ENCODE measurements at places on chromosomes 3 and 15.

GRCh38 chr15:45259796-45260195 is 7.8 kb downstream of the SLC28A2 start:
- DNase-seq: no peak

- no peak for DNase-seq
Measured at GRCh38 chr15:36884518-36884875, 215.9 kb downstream of the MEIS2 start.

GRCh38 chr3:69784954-69785514 is 45.8 kb downstream of the MITF start:
- no peak for DNase-seq

DNA sequence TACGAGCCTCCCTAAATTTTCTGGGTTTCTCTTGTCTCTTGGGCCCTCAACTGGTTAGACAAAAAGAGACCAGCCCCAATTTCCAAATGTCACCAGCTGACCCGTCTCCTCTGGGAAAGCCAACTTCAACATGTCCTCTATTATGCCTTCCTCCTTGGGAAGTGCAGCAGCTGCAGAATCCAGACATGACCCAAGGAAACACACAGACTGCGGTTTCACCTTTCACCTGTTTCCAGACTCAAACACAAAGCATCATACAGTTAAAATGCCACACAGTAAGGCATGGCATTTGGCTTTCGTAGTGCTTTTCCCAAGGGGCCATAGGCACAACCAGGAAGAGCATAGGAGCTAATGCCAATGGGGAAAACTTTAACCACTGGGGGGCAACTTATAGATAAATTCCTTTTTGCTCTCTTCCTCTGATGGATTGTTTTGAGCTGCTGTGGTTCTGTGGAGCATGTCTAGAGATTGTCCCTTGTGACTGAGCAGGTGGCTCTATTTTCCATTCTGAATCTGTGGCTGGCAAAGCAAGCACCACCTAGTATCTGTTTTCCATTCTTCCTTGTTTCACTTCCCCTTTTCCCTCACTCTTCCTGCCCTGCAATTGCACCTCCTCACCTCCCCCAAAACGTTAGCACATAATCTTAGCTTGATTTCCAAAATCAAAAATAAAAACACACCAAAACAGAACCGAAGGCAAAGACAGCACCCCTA is 49.3 kb downstream of the HHLA2 start:
- no peak for DNase-seq

DNA sequence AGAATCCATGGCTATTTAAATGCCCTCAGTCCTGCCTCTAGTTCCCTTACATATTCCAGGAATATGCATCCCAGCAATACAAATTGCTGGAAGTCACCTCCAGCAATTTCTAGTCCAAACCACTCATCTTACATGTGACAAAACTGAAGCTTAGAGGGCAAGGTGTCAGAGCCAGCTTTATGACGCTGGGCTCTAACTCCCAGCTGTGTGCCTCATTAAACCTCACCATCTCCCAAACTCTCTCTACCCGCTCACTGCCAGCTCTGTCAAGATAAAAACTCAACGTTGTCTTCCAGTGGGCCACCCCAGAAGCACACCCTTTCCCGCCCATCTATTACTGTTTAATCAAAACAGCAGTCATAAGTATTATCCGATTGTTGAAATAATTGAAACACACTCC is 7.9 kb downstream of the TNIK start:
- DNase-seq: no peak

DNA sequence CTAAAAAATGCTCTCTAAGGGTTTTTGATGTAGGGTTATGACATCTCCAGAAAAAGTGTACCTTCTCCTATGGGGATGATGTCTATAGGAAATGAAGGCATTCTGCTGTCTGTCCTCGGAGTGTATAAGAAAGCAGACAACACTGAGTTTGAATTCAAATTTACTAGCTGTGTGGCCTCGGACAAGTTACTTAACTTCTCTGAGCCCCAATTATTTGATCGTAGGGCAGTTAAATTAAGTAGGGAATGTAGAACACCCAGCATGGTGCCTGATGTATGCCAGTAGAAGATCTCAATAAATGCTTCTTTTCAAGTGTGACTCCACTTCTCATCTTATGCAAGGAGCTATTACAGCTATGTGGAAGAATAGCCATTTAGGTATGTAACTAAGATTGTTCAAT is 184.6 kb downstream of the CPNE4 start:
- DNase-seq: no peak

- no peak for DNase-seq
Measured at GRCh38 chr3:130528120-130528519, 11.1 kb downstream of the COL6A6 start.

DNA sequence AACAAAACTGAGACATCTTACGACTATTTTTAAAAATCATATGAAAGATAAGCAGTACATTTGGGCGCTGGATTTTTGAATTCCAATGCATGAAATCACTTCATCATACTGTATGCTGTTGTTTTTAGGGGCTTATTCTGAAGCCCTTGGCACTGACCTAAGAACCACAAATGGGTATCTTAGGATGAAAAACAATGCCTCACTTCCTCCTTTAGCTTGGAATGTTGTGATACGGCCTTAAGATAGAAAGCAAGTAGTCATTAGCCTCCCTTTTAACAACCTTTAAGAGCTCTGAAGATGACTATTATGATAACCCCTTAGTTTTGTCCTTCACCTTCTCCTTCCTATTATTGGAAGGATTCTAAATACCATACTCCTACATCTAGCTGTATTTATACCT is 289.8 kb downstream of the ARPP21 start:
- DNase-seq: no peak

DNA sequence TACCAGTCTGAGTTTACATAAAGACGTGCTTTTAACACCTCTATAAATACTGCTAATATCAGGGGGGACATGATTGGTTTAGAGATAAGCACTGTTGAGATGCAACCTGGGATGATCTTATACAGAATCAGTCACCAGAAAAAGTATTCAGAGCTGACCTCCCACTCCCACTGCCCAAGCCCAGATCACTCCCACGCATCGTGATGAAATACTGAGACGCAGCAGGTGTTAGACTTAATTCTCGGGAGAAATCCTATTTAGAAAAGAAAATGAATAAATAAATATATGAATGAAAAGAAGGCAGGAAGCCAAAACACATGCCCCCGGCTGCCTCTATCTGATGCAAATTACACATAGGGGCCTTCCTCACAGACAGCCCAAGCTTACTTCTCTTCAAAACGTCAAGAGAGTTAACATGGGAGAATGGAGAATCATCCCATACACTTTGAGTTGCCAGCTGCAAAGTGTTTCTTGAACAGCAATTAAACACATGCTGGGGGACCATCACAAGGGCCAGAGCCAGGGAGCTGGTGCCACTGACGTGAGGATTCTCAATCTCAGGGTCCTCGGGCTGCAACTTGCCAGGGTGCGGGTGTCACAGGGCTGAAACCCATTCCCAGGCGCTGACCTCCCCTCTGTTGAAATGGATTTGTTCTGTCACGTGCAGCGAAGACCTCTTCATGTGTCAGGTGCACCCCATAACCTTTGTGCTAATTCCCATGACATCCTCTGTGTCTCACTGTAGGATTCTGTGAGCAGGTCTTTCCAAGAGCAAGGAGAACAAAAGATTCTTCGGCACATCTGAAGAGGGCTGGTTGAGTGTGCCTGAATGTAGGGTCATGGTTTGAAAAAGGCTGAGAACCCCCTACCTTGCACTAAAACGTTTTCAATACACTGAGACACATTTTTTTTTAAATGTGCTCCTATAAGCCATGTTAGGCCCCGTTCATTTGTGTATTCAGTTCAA is 764.2 kb upstream of the ARRDC4 start:
- DNase-seq: no peak

GRCh38 chr3:43481375-43481774 is 140.4 kb downstream of the ANO10 start:
- DNase-seq: no peak

DNA sequence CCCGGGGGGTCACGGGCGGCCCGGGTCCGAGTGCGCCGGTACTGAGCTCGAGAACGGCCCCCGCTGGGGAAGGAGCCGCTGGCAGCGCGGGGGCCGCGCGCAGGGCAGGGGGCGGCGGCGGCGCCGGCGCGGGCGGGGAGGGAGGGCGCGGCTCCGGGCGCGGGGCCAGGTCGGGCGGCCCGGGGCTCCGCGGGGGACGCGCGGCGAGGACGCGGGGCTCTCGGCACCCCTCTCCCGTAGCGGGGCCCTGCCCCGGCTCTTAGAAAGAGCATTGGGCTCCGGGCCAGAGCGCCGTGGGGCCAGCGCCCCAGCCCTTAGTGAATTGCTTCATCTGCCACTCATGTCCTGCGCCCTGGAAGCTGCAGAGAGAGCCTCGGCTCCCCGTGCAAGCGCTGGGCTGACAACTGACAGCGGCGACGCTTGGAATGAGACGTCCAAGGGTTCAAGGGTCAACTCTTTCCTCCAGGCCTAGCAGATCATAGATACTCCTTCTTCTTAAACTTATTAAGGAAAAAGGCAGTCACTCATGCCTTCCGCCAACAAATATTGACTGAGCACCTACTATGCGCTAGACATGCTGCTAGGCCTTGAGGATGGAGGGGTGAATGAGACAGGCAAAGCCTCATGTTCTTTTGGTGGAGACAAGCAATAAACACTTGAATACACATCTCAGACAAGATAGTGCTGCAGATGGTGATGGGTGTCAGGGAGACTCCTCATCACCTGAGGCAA is 140.8 kb downstream of the SMAD6 start:
- DNase-seq: no peak

- DNase-seq: no peak
Measured at GRCh38 chr3:55692295-55692956, 205.3 kb upstream of the WNT5A start.

DNA sequence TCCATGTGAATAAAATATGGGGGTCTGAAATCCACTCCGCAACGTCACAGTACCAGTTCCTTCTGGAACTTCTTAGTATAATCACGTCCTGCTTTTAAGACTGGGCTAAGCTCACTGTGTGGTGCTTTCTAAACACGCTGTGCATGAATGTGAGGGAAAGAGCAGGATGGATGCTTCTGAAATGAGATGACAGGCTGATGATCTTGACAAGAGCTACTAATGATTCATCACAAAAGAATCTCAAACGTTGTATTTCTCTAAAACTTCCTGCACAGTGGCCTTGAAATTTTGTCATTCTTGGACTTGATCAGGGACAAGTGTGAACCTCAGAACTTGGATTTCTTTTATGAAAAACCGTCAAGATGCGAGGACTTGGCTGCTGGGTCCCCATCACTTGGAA is 221.4 kb downstream of the CADPS start:
- DNase-seq: no peak

GRCh38 chr3:51961602-51962569 is 5.4 kb downstream of the PCBP4 start:
- no peak for DNase-seq

GRCh38 chr3:25380222-25380739 is 47.8 kb upstream of the RARB start:
- DNase-seq: no peak

DNA sequence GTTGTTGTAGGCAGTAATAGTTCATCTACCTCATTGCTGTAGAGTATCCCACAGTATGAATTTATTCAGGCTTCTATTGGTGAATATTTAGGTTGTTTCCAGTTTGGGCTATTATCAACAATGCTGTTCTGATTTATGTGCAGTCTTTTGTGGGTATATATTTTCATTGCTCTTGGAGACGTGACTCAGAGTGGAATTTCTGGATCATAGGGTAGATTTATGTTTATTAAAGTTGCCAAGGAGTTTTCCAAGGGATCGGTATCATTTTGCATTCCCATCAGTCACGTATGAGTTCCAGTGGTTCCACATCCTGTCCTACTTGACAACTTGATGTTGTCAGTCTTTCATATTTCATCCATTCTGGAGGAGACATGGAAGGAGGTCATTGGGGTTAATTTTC is 8.4 kb upstream of the HRH1 start:
- DNase-seq: no peak

- DNase-seq: no peak
Measured at GRCh38 chr3:150547045-150547741, 606 bp downstream of the EIF2A start.

DNA sequence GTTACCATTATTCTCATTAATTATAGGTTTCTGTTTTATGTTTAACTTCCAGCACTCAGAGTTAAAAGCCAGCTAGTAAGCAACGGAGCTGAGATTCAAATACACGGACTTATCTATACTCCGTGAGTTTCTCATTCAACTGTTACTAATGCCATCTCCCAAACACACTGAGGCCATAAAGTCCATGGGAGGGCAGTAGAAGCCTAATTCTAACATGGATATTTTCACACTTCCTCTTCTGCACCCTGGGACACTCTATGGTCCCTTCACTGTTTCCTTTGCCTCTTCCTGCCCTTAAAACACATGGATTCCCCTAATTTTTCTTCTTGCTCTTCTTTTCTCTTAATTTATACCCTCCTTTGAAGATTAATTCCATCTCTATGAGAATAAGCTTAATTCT is 245.0 kb downstream of the KLF13 start:
- DNase-seq: no peak

Measured in activated CD4-positive, alpha-beta memory T cell treated with anti-CD3 and anti-CD28 coated beads, Interleukin-2, amount 10 ng/mL, durations not matched to agents 7 days and 5 days (primary cell).